ENCODE measurements at places on chromosomes 12 and 14.

DNA sequence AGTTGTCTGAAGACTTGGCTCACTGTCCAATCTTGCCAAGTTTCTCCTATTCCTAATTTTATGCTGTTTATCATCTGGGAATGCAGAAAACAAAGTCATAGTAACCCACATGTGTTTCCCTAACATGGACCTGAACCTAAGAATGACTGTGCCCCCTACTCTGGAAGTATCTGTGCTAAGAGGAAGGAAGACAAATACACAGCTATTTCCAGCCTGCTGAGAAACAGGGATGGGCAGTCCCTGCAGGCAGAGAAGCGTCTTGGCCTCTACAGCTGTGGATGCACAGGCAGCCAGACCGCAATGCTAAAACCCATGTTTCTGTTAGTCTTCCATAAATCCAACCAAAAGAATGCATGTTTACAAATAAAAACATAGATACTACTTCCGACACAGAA is 56.2 kb downstream of the DUSP16 start:
- DNase-seq, result no peak

DNA sequence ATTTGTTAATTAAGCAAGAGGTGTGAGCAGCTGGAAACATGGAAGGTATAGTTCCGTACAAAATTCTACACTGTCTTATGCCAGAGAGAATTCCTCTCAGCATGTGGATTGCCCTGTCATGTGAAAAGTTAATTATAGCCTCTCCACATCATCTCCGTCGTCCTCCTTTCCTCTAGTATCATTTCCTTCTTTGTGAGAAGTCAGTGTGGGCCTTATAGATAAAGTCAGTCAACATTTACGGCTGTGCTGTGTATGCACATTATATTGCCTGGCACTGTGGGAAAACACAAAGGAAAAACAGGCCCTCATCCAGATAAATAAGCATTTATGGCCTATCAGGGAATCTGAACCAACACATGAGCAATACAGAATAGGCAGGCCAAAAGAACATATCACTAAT is 236.6 kb downstream of the SEC23A start:
- no peak for DNase-seq

- no peak for DNase-seq
These were observed 10.0 kb downstream of the SFSWAP start for GRCh38 chr12:131720921-131721320.

- no peak for DNase-seq
These were observed 505.2 kb downstream of the RMST start for GRCh38 chr12:97967831-97968230.

Measured in activated CD8-positive, alpha-beta memory T cell treated with anti-CD3 and anti-CD28 coated beads for 48 hours (primary cell).